ENCODE measurements at places on chromosomes 13 and 19. TPM values are rescaled to one million over a fixed set of nuclear protein-coding genes. Genes with fewer than 3 reads are reported as not detected.

The RFPL4A gene
- 0.53 TPM for total RNA-seq

The LILRB5 gene
- total RNA-seq, result 0.05 TPM

The OLFM2 gene
- 10.4 TPM for total RNA-seq

The ZNF772 gene
- total RNA-seq, result 1.4 TPM

The AKT1S1 gene
- 100 TPM for total RNA-seq

The TRAPPC5 gene
- total RNA-seq, result 111 TPM

Data from A549 treated with GW870086 at 1 μM for 4 hours (cell line).